ENCODE measurements at places on chromosomes 3 and 15.

DNA sequence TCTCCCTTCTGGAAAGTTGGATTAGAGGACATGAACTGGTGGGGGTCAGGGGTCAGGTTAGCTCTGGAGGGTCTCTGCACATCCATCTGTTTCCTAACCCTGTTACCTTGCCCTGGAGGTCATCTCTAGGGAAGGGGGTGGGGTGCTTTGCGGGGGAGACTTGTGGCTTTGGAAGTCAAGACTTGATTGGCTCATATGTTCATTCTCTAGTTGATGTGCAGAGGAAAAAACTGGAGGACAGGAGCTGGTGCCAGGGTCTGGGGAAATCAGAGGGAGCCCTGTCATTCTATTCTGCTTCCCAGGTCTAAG lies 42.9 kb upstream of the ROPN1 start:
- DNase-seq, result no peak

DNA sequence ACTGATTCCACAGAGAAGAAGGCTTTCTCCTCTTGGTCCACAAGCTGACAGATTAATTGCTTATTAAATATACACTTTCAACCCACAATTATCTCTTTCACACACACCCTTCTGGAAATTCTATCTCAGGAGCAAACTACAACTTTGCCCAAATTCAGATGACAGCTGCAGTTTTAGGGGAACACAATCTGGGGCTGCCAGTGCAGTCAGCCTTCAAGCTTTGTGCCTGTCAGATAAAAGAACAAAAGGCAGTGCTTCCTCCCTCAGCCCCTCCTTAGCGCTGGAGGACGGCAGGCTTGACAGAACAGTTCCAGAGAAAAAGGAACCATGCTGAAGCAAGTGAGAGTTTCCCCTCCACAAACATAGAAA lies 99.6 kb downstream of the TMCC1 start:
- no peak for DNase-seq

GRCh38 chr3:27253831-27254230 lies 115.4 kb downstream of the NEK10 start:
- peak; percentile 25 for DNase-seq

DNA sequence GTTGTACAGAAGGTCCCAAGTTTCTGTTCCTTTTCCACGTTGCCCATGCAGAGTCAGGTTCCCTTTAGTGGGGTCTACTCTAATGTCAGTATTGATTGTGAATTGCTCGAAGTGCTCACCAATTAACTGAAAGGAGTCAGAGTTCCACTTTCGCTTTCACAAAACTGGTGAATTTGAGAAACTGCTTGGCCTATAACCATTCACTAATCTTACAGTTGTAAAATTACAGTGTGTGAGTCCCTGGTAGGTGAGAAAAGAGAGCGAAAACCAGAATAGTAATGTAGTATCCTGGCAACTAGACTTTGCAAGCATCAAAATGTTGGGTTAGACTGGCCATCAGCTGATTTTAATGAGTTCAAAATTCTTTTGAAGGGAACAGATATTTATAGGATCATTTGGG lies 237.5 kb upstream of the CHRM5 start:
- no peak for DNase-seq

DNA sequence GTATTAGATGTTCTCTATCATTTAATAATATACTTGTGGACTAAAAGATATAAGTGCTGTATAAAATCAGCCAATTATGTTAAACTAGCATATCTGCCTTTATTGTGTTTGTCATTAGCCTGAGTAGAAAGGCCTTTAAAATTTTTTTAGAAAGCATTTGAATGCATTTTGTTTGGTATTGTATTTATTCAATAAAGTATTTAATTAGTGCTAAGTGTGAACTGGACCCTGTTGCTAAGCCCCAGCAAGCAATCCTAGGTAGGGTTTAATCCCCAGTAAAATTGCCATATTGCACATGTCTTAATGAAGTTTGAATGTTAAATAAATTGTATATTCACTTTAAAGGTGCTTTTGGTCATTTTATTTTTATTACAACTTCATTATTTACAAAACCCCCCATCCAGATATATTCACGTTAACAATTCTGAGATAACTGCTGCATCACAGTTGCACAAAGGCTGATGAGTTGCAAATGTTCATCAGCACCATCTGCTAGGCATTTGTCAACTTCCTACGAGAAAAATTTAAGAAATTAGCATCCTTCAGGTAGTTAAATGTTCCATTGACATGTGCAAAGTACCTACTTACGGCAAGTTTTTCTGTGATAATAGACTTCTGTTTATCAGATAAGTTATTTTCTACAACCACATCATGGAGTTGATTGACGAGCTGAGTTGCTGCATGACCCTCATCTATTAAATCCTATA lies 6.3 kb downstream of the EIF4A2 start:
- DNase-seq, result no peak

DNA sequence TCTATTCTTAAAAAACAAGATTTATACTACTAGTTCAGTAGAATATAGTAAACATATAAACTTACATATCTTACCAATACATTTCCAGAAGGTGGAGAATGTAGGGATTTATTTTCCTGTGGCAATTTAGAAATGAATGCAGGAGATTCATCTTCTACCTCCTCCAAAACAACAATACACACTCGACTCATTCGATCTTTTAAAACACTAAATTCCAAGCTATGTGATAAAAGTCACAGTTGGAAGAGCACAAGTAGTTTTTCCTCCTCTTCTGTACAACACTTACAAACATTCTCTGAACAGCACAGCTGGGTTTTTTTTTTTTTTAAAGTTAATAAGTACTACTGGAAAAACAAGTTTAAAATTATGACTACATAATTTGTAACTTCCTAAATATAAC lies 1.4 kb downstream of the ANKRD28 start:
- no peak for DNase-seq

DNA sequence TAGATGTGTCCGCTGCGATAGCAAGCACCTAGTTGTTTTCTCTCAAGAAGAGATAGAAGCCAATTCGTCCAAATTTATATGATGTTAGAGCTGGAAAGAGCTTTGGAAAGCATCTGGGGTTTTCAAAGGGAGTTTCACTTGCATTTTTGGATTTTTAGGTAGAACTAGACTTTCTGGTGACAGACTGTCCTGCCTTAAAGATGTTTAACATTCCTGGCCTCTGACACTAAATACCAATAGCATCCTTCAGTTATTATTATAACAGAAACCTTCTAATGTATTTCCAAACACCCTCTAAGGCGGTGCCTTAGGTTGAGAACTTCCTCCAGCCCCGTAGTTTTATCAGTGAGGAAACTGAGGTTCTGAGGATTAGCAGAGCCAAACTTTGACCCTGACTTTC lies 305.3 kb downstream of the SATB1 start:
- DNase-seq, result no peak

- DNase-seq, result no peak
Measured at GRCh38 chr3:76997733-76998132, 42.2 kb upstream of the ROBO2 start.

DNA sequence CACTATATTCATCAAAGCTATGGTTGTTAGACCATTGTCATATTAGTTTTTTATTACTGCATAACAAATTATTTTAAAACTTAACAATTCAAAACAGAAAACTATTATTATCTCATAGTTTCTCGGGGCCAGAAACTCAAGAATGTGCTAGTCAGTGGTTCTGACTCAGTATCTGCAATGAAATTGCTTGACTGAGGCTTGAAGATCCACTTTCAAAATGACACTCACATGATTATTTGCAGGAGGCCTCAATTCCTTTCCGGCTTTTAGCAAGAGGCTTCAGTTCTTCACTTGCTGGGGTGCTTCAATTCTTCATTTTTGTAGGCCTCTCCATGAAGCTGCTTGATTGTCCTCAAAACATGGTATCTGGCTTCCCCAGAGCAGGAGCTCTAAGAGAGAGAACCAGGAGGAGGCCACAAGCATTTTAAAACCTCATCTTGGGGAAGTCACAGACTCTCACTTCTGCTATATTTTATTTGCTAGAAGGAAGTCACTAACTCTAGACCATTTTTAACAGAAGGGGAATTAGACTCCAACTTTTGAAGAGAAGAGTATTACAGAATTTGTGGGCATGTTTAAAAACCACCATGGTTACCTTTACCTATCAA lies 383.7 kb downstream of the MFSD1 start:
- no peak for DNase-seq

DNA sequence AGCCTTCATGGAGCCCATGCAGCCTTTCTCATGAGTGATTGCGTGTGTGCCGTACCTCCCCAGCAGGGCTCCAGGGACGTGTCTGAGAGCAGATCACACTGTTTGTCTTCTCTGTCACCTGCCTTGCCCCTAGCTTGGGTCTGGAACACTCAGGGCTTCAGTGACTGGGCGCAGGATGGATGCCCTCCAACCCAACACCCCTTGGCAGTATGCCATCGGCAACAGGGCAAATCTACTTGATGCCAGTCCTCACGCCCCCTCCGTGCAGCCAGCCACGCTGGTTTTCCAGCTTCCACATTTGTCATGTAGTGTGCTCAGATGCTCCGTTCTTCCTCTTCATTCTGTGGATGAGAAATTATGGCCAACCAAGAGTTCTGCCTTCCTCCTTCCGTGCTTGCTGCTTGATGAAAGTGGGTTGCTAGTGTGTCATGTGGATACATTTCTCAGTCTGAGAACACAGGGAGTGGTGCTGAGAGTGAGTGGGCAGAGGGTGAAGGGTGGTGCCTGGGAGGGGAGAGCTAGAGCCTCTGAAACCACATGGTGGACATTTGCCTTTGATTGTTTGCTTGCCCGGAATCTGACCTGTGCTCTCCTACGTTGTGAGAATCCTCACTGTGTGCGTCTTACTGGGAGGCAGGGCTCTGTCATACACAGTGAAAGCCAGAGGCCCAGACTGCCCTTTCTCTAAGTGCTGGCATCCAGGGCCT lies 97.2 kb downstream of the FAM43A start:
- peak; percentile 51 for DNase-seq

DNA sequence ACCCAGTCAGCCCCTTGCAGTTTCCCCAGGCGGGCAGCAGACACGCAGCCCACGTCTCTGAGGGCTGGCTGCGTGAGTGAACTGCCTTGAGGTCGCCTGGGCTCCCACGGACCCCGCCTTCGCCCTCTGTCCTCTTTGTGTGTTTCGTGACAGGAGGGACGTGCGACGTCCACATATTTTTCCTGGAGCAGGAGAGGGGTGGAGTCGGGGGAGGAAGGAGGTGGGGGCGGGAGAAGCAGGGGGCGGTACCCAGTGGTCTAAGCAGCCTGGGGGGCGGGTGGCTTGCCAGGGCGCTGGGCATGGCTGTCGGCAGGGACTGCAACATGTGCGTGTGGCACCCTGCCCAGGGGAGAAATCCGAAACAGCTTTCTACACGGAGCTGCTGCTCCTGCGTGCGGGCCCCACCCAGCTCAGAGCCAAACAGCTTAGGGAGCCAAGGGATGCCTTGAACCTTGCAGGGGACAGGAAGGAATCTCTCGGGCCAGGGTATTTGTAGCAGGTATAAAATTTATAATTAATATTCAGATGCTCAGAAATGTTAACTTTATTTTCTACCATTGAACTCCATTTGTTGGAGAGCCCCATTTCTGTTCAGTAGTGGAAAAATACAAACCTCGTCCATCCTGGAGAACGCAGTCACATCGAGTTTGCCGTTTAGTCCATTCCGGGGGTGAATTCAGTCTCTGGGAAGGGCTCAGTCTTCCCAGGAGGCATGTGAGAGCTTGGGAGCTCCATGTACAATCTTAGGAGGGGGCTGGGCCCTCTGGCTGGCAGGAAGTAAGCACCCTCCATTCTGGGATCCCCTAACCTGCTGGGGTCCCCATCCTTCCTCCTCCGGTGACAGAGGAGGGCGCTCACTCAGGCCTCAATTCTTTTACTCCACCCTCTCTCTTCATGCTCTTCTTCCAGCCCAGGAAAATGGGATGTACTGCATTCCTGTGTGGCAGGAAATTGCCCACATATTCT lies 79.1 kb upstream of the MEF2A start:
- no peak for DNase-seq

DNA sequence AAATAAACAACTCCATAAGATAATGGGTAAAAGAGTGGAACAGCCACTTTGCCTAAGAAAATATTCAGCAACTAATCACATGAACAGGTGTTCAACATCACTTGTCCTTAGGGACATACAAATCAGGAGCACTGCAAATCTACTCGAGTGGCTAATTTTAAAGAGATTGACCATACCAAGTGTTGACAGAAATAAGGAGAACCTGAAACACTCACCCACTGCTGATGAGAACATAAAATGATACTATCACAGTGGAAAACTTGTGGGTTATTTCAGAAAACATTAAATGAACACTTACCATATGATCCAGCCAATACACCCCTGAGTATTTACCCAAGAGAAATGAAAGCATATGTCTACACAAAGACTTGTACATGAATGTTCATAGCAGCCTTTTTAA lies 70.5 kb downstream of the GABRB3 start:
- no peak for DNase-seq

- DNase-seq, result no peak
Measured at GRCh38 chr15:54803987-54804386, 392.8 kb downstream of the RSL24D1 start.

- no peak for DNase-seq
Measured at GRCh38 chr15:70535955-70536338, 227.4 kb downstream of the UACA start.

GRCh38 chr3:162348912-162349311 lies 852.3 kb downstream of the OTOL1 start:
- no peak for DNase-seq

DNA sequence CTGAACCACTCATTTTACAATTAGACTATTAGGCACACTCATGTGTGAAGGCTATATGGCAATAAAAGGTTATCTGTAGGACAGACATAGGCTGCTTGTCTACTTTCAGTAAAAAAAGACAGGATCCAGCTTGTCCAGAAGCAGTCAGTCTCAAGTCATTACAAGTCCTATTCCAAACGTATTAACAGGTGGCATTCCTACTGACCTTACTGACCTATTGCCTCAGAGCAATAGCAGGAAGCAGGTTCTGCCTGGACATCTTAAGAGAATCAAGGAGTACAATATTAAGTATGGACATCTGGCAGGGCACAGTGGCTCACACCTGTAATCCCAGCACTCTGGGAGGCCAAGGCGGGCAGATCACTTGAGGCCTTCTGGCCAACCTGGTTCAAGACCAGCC lies 7.0 kb downstream of the CMTM6 start:
- DNase-seq, result no peak

- DNase-seq, result no peak
Measured at GRCh38 chr3:156145866-156146265, 25.5 kb downstream of the KCNAB1 start.

DNA sequence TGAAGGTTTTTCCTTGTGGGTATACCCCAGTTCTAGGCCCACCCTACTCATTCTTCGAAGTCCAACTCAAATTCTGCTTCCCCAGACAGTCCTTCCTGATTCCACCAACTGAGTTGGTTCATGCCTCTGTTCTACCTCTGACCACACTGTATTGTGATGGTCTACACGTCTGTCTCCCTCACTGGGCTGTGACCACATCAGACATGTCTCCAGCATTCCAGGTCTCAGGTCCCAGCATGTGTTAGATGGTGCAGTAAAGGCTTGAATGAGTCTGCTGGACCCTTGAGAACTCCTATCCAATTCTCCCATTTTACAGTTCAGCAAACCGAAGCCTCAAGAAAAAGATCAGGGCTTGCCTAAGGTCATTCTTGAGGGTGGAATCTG lies 2.8 kb upstream of the ATP2B2 start:
- DNase-seq, result peak; percentile 42

DNA sequence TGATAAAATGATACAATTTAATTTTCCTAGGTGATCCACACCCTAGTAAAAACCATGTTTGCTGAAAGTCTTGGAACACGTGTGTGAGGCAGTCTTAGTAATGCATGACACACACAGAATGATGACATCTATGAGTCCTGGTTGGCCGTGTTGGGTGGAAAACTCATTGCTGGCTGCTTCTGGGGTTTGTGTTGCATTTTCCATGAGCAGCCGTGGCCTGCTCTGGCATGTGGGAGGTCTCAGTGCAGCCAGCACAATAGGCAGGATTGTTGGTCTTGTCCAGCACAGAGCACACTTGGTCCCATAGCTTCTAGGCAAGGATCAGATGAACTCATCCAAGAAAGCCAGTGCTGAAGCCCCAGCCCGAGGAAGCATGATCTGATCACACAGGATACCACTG lies 172.8 kb upstream of the UBE3A start:
- DNase-seq, result no peak
